ENCODE measurements at places on chromosomes 6 and 20.
A peak's percentile ranks its signal among the peaks of the same experiment; 100 is the strongest.

- ATAC-seq, result peak; percentile 10
Measured at GRCh38 chr6:56804996-56805395, 149.9 kb upstream of the BEND6 start.

- ATAC-seq, result no peak
Measured at GRCh38 chr6:53015486-53015885, 20.4 kb upstream of the GSTA4 start.

GRCh38 chr6:30361661-30362060, 16.7 kb downstream of the RPP21 start:
- ATAC-seq, result no peak

DNA sequence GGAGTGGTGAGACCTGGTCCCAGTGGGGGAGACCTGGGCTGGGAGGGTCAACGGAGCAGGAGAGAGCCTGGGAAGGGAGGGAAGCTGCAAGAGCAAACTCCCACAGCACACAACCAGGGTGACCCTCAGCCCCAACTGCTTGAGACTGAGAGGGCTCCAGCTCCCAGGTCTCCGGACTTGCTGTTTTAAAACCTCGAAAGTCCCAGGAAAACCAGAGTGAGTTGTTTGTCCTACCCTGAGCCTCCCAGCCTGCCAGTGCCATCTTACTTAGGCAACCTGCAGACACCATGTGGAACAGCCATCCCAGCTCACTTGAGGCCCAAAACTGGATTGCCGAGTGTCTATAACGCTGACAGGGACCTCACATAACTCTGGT, 4.8 kb upstream of the NTSR1 start:
- ATAC-seq, result peak; percentile 36

DNA sequence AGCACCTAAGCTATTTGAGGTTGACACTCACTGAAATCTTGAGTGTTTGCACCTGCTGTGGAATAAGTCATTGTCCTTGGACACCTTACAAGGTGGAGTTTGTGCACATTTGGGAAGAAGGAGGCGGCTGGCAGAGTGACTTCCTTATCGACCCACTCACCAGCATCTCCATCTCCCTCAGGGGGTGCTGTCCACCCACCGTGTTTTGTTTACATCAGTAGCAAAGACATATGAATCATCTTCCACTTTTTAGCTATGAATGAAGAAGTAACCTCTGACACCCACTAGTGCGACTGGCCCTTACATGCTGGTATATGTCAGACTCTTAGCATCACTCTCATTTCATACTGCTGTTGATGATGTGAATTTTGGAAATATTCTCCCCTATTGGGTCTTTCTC, 119.5 kb upstream of the SGK1 start:
- peak; percentile 12 for ATAC-seq

GRCh38 chr20:871948-872347, 38.4 kb downstream of the FAM110A start:
- no peak for ATAC-seq

- no peak for ATAC-seq
Measured at GRCh38 chr20:50070361-50070760, 42.6 kb downstream of the UBE2V1 start.

DNA sequence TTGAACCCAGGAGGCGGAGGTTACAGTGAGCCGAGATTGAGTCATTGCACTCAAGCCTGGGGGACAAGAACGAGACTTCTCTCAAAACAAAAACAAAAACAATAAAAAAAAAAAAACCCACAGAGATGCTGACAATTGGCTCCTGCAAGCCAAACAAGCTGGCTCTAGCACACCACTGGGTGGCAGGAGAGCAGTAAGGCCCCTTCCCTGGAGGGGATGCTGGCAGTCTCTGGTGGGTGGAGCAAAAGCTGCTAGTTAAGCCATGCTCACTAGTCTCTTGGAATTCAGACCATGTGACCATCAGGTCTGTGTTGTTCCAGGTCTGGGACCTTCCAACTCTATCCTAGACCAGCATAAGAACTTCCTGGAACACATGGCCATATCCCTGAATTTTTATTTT, 18.9 kb upstream of the DSN1 start:
- peak; percentile 94 for ATAC-seq

GRCh38 chr6:2895072-2895471, 8.0 kb downstream of the SERPINB9 start:
- ATAC-seq, result no peak

- ATAC-seq, result no peak
Measured at GRCh38 chr6:1801401-1801800, 191.7 kb downstream of the FOXC1 start.

Measured in SK-N-SH treated with all-trans-retinoic acid at 6 μM for 48 hours (cell line).